Immature natural killer cell (primary cell): ENCODE measurements at places on chromosomes 2 and 18.

DNA sequence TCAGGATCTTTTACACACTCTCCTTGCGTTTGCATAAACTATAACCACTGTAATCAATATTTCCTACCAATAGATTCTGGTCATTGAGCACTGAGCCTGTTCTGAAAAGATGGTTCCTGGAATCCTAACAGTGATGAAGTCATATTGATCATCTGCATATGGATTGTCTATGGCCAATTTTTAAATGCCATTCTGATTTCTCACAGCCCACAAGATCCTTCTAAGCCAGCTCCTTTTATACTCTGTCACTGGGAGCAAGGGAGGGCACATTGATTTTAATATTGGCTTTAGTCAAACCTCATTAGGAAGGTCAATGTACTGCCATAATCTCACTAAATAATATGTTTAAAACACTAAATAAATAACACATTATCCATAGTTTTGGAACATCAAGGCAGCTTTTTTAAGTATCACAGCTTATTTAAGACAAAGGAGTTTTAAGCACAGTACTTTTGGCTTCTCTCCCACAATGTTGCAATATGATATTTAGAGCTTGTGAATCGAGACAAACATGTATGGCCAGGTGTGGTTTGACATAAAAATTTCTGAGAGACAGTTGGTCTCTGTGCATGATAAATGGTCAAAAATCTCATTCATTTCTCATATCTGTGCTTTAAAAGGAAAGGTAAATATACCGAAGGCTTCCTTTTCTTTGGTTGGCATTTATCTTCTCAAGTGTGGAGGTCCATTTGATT, 267.3 kb downstream of the MTX2 start:
- no peak overlapping the region for H3K4me3 ChIP-seq
- no peaks in the 10 kb centered on the region for H3K36me3 ChIP-seq
- H3K27me3 ChIP-seq: peaks cover 8% of the 10 kb centered on the region
- DNase-seq: no peak
- H3K27ac ChIP-seq: no peak overlapping the region

- DNase-seq: no peak
- H3K36me3 ChIP-seq: no peaks in the 10 kb centered on the region
- H3K27ac ChIP-seq: no peak overlapping the region
- peaks cover 8% of the 10 kb centered on the region for H3K27me3 ChIP-seq
- no peaks in the 10 kb centered on the region for H3K4me1 ChIP-seq
These were observed 189.4 kb downstream of the ALK start for GRCh38 chr2:29731948-29732347.

- H3K36me3 ChIP-seq: no peaks in the 10 kb centered on the region
- DNase-seq: no peak
- no peaks in the 10 kb centered on the region for H3K4me1 ChIP-seq
- H3K4me3 ChIP-seq: no peak overlapping the region
These were observed 1.8 kb upstream of the ABCA12 start for GRCh38 chr2:215140166-215140707.

DNA sequence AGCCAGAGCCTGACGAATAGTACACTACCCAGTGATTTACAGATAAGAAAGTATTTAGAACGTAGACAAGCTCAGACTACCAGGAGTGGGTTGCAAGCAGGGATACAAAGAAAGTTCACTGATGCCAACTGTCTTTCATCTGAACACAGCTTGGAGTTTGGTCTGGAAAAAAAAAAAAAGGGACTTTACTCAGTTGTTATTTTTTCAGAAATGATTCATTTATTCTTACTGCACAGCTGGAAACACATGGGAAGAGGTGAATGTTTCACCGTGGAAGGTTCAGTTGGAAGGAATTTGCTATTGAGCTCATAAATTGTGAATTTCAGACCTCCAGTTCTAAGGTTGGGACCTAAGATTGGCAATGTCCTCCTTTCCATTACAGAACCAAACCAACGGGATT, 259.7 kb downstream of the ETAA1 start:
- H3K27me3 ChIP-seq: no peaks in the 10 kb centered on the region
- peaks cover 9% of the 10 kb centered on the region for H3K4me1 ChIP-seq
- H3K36me3 ChIP-seq: no peaks in the 10 kb centered on the region
- no peak for DNase-seq
- H3K27ac ChIP-seq: no peak overlapping the region

GRCh38 chr2:232042911-232043574, 81.5 kb downstream of the DIS3L2 start:
- H3K27ac ChIP-seq: no peak overlapping the region
- no peaks in the 10 kb centered on the region for H3K27me3 ChIP-seq
- no peak for DNase-seq
- peaks cover 22% of the 10 kb centered on the region for H3K4me1 ChIP-seq

DNA sequence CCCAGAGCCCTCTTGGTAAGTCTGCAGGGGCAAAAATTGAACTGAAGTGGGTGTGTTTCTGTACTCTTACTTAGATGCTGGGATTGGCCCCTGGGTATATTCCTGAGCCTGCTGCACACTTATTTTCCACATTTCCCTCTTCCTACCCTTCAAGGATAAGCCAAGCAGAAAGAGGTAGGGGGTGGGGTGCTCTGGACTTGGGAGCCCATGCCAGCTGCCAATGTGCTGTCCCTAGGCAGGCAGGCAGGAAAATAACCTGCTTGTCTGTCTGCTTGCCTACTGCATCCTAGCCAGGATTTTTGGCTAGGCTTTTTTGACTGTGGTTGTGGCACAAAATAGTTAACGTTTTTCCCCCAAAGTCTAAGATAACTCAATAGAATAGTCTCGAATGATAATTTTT, 234.3 kb downstream of the ALK start:
- peaks cover 7% of the 10 kb centered on the region for H3K27me3 ChIP-seq
- no peak for DNase-seq
- H3K4me1 ChIP-seq: no peaks in the 10 kb centered on the region
- H3K27ac ChIP-seq: no peak overlapping the region
- H3K36me3 ChIP-seq: no peaks in the 10 kb centered on the region

DNA sequence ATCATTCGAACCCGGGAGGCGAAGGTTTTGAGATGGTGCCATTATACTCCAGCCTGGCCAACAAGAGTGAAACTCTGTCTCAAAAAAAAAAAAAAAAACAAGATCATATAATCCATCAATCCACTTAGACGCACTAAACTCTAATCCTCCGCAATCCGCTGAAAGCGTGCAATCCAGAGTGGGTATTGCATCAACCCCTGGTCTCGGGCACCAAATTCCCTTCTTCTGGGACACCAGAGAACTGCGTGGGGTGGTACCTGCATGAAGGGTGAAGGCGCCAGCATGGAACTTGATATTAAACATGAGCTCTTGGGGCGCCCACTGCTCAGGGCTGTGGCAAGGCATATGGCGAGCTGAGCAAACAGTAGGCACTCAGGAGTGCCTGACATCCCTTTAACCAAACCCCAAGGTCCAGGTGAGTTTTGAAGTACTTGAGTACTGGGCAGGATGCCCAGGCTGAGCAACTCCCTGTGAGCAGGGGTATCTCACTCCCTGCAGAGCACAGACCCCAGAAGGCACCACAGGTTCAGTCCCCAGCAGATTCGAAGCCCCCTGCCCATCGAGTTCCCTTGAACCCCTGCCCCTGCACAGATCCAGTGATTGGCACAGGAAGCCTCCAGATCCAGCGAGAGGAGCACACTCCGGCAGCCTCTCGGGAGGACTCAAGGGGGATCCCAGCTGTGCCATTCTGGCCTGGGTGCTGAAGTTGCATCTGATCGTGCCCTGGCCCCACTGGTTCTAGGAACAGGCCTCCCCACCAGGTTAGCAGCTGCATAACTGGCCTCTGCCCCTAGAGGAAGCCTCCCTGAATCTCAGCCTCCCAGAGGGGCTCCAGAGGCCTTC, 8.0 kb downstream of the ALPI start:
- no peak for DNase-seq
- H3K27ac ChIP-seq: no peak overlapping the region
- H3K4me1 ChIP-seq: no peaks in the 10 kb centered on the region
- H3K36me3 ChIP-seq: no peaks in the 10 kb centered on the region

- H3K27me3 ChIP-seq: peaks cover 2% of the 10 kb centered on the region
- DNase-seq: no peak
- no peak overlapping the region for H3K27ac ChIP-seq
- no peaks in the 10 kb centered on the region for H3K4me1 ChIP-seq
- no peak overlapping the region for H3K4me3 ChIP-seq
These were observed 132.4 kb downstream of the COPS8 start for GRCh38 chr2:237217995-237218616.

- H3K27ac ChIP-seq: no peak overlapping the region
- peaks cover 4% of the 10 kb centered on the region for H3K27me3 ChIP-seq
- H3K4me1 ChIP-seq: no peaks in the 10 kb centered on the region
- no peaks in the 10 kb centered on the region for H3K36me3 ChIP-seq
- no peak overlapping the region for H3K4me3 ChIP-seq
These were observed 307.5 kb upstream of the HS6ST1 start for GRCh38 chr2:128625963-128626759.

DNA sequence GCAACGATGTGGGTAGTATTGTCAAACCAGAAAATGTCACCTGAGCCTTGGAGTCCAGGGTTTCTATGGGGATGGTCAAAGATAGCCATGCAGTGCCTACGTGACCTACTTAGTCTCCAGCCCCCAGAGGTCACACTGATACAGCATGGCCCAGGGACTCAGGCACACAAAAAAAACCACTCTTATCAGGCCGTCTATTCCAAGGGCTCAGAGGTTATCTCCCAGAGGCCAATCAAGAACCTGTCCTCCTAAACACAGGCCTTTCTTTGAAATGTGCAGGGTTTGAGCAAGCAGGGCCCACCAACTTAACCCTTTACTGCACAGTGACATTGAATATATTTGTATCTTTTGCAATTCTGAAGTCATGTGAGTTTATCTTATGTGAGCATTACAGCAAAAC, 82.7 kb downstream of the MRO start:
- H3K4me3 ChIP-seq: no peak overlapping the region
- DNase-seq: no peak
- H3K27ac ChIP-seq: no peak overlapping the region
- no peaks in the 10 kb centered on the region for H3K27me3 ChIP-seq

DNA sequence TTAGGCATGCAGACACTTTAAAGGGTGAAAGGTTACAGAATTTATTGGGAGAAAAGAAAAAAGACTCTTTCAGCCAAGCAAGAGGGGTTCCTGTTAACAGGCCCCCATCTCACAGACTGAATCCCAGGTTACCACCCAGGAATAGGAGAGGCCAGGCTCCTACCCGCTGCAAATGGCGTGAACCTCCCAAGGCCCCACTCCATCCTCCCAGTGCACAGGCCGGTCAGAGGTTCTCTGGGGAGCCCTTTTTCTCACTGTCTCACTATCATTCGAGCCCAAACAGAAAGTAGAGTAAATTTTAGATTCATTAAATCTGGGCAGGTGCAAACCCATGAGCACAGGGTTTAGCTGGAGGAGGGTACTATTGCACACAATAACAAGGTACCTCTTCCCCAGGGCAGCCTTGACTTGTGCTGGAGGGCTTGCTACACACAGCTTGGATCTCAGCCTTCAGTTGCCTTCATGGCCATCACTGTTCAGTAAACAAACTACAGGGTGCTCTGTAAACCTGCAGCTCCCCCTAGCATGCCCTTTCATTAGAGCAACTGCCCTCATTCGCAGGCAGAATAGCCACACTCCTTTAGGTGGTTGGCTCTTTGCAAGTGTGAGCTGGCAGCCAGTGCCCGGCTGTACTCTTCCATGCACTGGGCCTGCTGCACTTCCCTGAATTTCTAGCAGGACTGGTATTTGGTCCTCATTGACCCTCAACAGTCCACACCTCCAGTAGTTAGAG, 7.3 kb upstream of the PLEK start:
- no peaks in the 10 kb centered on the region for H3K36me3 ChIP-seq
- H3K27ac ChIP-seq: peak overlapping the region; percentile 19
- H3K27me3 ChIP-seq: peaks cover 3% of the 10 kb centered on the region
- H3K4me1 ChIP-seq: peaks cover 23% of the 10 kb centered on the region
- H3K4me3 ChIP-seq: no peak overlapping the region

DNA sequence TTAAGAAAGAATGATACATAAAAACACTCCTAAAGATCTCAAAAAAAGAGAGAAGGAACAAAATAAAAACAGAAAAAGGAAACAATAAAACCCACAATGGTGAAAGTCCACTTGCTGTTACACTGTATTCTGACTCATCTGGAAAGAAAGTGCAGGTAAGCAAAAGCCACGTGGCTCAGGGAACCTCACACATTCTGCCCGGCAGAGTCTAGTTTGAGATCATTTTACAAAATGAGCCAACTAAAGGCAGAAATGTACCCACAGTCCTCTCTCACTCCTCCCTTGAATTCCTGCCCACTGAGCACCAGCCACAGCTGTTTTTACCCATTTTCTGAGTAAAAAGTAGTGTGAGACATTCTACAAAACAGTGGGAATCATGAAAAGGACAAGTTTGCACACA, 10.0 kb downstream of the KCNH7 start:
- H3K4me3 ChIP-seq: no peak overlapping the region
- DNase-seq: no peak
- no peaks in the 10 kb centered on the region for H3K36me3 ChIP-seq
- no peak overlapping the region for H3K27ac ChIP-seq

DNA sequence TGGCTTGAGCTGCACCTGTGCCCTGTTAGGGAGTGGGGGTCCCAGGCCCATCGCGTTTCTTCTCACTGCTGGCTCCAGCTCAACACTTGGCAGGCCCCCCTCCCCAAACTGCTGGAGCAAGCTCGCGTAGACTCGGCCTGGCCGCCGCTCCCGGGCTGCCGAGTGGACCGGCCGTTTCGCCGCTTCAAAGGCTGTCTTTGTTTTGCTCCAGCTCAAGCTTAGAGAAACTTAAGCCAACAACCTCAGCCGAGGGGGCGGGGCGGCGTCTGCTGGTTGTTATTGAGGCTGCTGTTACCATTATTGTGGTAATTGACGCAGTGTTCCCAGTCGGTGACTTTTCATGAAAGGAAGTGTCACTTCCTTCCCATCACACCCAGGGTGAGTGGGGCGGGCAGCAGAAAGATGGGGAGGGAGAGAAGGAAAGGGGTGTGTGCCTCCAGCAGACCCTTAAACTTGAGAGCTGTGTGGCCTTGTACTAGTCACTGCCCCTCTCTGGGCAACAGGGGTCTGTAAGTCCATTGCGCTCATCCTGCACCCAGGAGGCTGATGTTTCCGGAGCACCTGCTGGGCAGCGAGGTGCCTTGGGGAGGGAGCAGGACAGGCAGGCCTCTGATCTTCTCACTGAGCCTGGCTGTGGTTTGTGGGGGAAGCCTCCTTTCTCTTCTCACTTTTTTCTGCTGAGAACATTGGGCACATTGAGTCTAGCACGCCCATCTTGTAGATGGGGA, 2.1 kb downstream of the ARID5A start:
- peak overlapping the region; percentile 92 for H3K27ac ChIP-seq
- peaks cover 66% of the 10 kb centered on the region for H3K4me1 ChIP-seq
- peaks cover 5% of the 10 kb centered on the region for H3K36me3 ChIP-seq
- H3K27me3 ChIP-seq: peaks cover 24% of the 10 kb centered on the region
- peak; percentile 95 for DNase-seq

DNA sequence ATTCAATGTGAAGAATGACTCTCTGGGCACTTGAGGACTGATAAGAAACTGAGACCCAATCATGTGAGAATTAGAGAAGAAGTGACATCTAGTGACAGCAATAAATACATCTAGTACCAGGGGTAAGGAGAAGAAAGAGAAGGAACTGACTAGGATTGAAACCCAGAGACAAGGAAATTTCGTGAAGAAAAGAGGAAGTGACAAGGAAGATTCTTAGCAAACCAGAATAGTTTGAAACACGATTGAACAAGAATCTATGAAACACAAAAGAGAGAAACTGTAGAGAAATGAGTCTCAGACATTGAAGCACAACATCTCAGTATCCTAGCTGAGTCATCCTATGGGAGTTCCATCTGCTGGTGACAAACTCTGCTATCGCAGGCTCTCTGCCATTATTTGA, 571.9 kb upstream of the PKDCC start:
- no peak for DNase-seq
- H3K4me3 ChIP-seq: no peak overlapping the region
- no peak overlapping the region for H3K27ac ChIP-seq
- peaks cover 7% of the 10 kb centered on the region for H3K36me3 ChIP-seq

- peaks cover 7% of the 10 kb centered on the region for H3K36me3 ChIP-seq
- no peak for DNase-seq
These were observed 6.7 kb downstream of the INO80C start for GRCh38 chr18:35490894-35491699.
